Metanephros (tissue), 2 donors: ENCODE measurements at places on chromosomes 11 and 22. TPM values are rescaled to one million over a fixed set of nuclear protein-coding genes. Genes with fewer than 3 reads are reported as not detected.

Gene ELMOD1
- 1.1 TPM for total RNA-seq

Gene YPEL4
- total RNA-seq = 1.9 TPM

Gene TOB2
- total RNA-seq = 41.9 TPM

Gene B3GAT1
- total RNA-seq = 1.6 TPM

Gene OR56A1
- 0.12 TPM for total RNA-seq
